ENCODE measurements at places on chromosomes 3 and 15.

GRCh38 chr15:37771465-37771864, 163.0 kb upstream of the TMCO5A start:
- no peak for DNase-seq

DNA sequence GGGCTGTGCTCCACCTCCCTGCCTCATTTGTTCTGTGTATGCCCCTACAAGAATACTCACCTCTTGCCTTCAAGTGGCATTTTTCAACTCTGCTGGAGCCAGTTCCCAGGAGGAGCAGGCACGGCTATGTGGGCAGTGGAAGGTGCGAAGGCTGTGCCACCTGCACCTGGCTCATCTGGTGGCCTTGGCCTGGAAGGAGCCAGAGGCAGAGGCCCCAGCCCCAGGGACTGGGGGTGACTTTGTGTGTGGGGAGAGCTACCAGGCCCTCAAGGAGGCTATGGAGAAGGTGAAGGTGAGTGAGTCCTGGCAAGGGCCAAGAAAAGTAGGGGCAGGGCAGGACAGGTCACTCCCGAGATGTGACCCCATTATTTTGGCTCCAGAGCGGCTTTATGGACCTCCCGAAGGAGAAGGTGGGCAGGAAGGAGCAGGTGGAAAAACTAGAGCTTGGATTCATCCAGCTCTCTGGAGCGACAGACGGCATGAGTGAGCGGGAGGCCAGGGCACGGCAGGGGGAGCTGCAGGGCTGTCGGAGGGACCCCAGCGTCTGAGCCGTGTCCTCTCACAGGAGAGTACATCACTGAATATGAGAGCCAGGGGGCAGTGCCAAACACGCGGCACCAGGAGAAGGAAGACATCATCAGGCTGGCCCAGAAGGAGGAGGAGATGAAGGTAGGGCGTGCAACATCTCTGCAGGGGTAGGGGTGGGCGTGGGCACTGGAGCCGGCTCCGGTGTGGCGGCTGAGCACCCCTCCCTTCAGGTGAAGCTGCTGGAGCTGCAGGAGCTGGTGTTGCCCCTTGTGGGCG, 57.3 kb upstream of the UBE2Q2 start:
- no peak for DNase-seq

DNA sequence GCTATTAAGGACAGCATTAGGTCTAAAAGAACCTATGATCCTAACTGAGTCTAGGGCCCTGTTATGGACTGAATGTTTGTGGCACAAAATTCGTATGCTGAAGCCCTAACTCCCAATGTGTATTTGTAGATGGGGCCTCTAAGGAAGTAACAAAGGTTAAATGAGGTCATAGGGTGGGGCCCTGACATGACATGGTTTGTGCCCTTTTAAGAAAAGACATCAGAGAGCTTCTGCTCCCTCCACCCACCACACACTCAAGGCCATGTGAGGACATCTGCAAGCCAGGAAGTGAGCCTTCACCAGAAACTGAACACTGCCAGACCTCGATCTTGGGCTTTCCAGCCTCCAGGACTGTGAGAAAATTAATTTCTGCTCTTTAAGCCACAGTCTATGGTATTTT, 49.2 kb downstream of the PHC3 start:
- DNase-seq: no peak

DNA sequence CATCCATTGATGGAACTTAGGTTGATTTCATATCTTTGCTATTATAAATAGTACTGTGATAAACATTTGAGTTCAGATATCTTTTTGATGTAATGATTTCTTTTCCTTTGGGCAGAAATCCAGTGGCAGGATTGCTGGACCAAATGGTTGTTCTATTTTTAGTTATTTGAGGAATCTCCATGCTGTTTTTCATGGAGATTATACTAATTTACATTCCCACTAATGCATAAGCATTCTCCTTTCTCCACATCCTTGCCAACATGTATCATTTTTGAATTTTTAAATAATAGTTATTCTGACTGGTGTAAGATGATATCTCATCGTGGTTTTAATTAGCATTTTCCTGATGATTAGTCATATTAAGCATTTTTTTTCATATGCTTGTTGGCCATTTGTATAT, 144.0 kb upstream of the SUCLG2 start:
- DNase-seq: no peak

- no peak for DNase-seq
Observed at GRCh38 chr3:101074518-101074917, 81.3 kb upstream of the ABI3BP start.

- DNase-seq: no peak
Observed at GRCh38 chr3:138078901-138079344, 36.5 kb downstream of the DZIP1L start.

DNA sequence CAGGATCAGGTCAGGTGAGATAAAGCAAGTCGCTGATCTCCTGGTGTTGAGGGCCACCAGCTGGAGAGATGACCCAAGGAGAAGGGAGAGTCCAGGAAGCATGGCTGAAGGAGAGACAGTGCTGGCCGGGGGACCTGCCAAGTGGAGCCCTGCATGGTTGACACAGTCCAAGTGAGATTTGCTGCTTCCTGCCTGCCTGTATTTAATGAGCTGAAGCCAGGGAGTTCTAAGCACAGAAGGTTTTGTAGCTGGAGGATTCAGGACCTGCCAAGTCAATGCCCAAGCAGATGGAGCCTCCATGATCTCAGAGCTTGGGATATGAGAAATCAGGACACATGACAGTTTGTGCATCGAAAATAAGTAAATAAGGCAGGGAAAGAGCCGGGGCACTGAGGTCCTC, 125.6 kb downstream of the SRGAP3 start:
- DNase-seq: no peak

- no peak for DNase-seq
Observed at GRCh38 chr3:155178810-155179436, 98.8 kb downstream of the MME start.

DNA sequence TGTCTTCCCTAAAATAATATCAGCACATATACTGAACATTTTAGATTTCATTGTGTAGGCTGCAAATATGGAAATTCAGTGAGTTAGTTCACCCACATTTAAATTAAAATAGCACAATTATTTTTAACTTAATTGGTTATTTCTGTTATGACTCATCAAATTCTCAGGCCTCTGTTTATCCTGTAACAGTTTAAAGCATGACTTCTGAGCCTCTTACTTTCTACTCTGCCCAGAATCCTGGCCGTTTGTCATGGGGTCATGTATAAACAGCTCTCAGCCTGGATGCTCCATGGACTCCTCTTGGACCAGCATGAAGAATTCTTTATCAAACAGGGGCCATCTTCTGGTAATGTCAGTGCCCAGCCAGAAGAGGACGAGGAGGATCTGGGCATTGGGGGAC, 12.2 kb downstream of the TUBGCP4 start:
- DNase-seq: no peak

Measured in stimulated activated CD8-positive, alpha-beta memory T cell treated with anti-CD3 and anti-CD28 coated beads, Interleukin-2, amount 100 ng/mL, for 1 hour (primary cell).